NCI-H2171 treated with DMSO at 0.1 percent for 48 hours (cell line): ENCODE measurements at places on chromosomes 7 and 10.

- DNase-seq, result no peak
Observed at GRCh38 chr7:46488607-46489006, 567.5 kb upstream of the IGFBP3 start.

DNA sequence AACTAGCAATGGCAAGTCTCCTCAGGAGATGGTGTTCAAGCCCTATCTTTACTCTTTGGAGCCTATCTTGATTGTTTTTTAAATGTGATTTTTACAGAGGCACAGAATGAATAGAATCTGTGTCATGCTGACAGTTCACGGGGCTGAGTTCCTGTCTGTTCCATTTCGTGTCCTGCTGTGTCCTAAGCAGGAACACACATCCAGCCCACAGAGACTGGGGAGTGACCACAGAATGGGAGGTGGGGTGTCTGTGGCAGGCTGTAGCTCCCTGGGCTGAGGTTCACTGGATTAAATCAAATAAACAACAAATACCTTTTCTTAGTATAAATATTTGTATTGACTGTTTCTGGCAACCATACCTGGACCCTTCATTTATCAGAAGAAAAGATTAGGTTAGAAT, 73.4 kb upstream of the CARD11 start:
- no peak for DNase-seq

DNA sequence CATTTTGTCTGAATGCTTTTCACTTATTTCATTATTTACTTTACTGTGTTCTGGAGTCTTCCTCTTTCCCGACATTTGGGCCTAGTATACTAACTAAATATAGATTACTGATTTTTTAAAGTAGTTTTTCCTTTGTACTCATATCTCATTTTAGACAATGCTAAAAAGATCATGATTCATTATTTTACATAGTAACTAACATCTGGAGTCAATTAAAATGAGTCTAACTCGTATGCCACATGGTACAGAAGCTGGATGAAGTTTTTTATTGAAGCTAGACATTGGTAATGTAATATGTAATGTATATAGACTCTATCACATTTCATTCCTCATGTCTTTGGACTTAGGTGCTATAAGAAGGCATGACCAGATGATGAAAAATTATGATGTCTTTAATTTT, 156.3 kb upstream of the HGF start:
- DNase-seq, result peak; percentile 6

DNA sequence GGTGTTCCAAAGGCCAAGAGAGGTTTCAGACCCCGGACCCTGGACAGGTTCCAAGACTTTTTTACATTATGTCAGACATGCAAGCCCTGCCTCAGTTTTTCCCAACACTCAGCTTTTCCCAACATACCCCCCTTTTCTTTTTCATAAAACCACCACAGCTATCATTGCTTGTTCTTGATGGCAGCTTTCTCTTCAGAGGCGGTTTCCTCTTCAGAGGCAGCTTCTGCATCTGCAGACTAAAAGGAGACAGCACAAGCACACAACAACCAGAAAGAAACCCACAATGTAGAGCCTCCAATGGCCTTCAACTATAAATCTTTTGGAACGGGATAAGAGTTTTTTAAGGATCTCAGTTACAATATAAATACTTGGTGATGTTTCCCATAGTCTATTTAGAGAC, 19.3 kb downstream of the GIMAP6 start:
- no peak for DNase-seq
